ENCODE measurements at places on chromosomes 2 and 18. TPM values are rescaled to one million over a fixed set of nuclear protein-coding genes. Genes with fewer than 3 reads are reported as not detected.

SMAD4 gene
- 86.1 TPM for polyA plus RNA-seq

AQP12A gene
- 0.74 TPM for polyA plus RNA-seq

DNA sequence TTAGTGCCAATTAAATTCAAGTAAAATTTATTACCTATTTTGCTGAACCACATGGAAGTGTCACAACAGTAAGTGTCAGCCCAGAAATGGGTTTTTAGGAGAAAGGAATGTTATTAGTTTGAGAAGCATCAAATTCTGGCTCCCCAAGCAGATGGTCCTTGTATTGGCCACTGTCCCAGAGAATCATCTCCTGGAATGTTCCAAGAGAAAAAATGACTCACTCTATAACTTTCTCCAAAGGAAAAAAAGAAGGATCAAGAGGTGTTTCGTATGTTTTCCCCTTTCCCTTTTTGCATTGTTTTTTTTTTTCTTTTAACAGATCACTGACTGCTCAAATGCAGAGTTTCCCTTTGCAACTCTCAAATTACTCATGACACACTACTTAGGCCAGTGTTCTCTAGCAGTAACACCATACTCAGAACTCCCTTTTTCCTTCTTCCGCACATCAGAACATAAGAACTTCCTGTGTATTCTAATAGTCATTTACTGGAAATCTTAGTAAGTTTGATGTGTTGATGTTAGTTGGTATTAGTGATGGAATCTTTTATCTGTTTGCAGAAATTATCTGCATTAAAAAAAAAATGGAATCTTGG is 390.3 kb downstream of the GPD2 start:
- peak; percentile 84 for DNase-seq

NEMP2 gene
- 6.6 TPM for polyA plus RNA-seq

DNA sequence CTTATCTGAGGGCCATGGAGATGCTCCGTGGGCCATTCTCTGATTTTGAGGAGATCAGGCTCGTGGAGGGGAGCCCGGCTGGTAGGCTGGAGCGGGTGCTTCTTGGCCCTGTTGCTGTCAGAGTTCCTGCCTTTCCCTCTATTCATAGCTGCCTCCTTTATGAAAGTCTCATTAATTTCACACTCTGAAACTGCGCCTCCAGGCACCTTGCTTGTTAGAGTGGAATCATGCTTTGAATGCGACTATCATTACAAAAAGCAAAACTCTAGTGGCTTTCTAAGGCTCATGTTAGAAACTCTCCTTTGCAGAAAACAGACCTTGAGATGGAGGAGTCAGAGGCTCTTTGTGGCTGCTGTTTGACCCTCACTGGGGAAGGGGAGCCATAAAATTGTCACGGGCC is 131.0 kb upstream of the SNTG2 start:
- DNase-seq, result no peak

DNA sequence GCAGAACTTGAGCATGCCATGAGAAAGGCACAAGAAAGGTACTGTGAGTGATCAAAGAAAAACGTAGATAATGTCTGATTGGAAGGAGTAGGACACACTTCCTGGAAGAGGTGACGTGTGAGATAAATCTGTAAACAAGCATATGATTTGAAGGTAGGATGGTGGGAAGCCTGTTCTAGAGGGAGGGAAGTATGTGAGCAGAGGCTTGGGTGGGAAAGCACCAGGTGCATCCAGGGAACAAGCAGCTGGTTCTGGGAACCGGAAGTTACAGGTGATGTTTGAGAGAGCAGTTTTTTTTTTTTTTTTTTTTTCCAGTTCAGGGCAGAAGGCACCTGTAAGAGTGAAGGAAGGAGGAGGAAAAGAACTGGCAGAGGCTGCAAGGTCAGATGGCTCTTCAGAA is 116.6 kb upstream of the EFEMP1 start:
- no peak for DNase-seq

- DNase-seq, result no peak
Measured at GRCh38 chr2:239345251-239345650, 55.6 kb downstream of the HDAC4 start.

GRCh38 chr2:9247177-9247576 is 40.6 kb downstream of the ASAP2 start:
- DNase-seq, result no peak

GRCh38 chr18:21456428-21457178 is 143.9 kb downstream of the ESCO1 start:
- DNase-seq, result no peak

GRCh38 chr2:133266926-133267590 is 301.2 kb downstream of the NCKAP5 start:
- DNase-seq, result no peak

DNA sequence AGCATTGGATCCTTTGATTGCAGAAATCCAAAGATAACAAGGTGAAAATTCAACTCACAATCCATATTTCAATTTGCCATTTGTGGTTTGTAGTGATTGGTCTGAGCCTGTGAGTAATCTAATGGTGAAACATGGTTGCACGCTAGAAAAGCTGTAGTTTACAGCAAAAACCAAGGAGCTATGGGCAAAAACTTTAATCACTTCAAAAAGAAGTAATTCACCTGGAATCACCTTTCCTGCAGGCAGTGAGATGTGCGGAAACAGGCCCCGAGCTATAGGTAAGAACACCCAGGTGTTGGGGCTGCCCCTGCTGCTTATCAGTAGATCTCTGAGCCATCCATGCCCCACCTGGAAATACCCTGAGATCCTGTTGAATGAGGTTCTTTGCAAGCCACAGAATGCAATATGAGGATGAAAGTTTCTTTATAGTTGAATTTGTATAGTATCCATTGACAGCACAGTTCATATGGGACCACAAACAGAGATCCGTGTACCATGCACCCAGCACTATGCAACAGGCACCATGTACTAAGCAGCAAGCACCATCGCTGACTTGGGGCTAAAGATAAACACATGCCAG is 208.2 kb downstream of the SPP2 start:
- no peak for DNase-seq

GRCh38 chr2:23809150-23809549 is 117.8 kb downstream of the ATAD2B start:
- no peak for DNase-seq

DNA sequence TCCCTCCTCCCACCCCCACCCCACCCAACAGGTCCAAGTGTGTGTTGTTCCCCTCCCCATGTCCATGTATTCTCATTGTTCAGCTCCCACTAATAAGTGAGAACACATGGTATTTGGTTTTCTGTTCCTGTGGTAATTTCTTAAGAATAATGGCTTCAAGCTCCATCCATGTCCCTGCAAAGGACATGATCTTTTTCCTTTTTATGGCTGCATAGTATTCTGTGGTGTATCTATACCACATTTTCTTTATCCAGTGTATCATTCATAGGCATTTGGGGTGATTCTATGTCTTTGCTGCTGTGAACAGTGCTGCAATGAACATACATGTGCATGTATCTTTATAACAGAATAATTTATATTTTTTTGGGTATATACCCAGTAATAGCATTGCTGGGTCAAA is 12.3 kb upstream of the ASAP2 start:
- DNase-seq, result no peak

LCT gene
- not detected for polyA plus RNA-seq

SCN3A gene
- 0.45 TPM for polyA plus RNA-seq

GRCh38 chr2:112661656-112662305 is 16.0 kb downstream of the SLC20A1 start:
- no peak for DNase-seq

DNA sequence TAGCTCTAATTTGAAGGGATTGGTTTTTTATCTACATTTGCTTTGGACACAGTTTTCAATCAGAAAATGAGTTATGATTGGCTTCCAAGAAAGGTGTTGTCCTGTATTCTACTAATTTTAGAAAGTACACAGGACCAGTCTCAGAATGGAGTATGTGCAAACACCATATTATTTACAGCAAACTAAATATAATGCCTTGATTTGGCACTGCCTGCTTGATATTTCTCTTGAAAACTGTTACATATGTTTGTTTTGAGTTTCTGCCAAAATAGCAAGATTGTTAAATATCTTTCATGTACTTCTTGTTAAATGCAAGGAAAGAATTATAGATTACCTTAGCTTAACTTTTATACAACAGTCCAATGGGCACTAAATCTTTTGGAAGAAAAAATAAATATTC is 694.9 kb downstream of the KCNJ3 start:
- no peak for DNase-seq

CD302 gene
- polyA plus RNA-seq, result 13.0 TPM

Data from hindlimb muscle (tissue), 1 donor.